Upper lobe of left lung (tissue), 6 donors: ENCODE measurements at places on chromosomes 16 and 17. TPM values are rescaled to one million over a fixed set of nuclear protein-coding genes. Genes with fewer than 3 reads are reported as not detected.
A peak's percentile ranks its signal among the peaks of the same experiment; 100 is the strongest.

- H3K27ac ChIP-seq, result peak overlapping the region; percentile 2
- no peaks in the 10 kb centered on the region for H3K36me3 ChIP-seq
- no peaks in the 10 kb centered on the region for H3K27me3 ChIP-seq
- H3K4me3 ChIP-seq, result peak overlapping the region; percentile 78
- H3K4me1 ChIP-seq, result peaks cover 18% of the 10 kb centered on the region
Observed at GRCh38 chr16:426115-426905, 861 bp downstream of the RAB11FIP3 start.

- DNase-seq, result no peak
- no peaks in the 10 kb centered on the region for H3K4me1 ChIP-seq
- no peaks in the 10 kb centered on the region for H3K27me3 ChIP-seq
- no peaks in the 10 kb centered on the region for H3K36me3 ChIP-seq
- no peak overlapping the region for H3K27ac ChIP-seq
Observed at GRCh38 chr17:15278380-15278779, 13.3 kb upstream of the PMP22 start.

DNA sequence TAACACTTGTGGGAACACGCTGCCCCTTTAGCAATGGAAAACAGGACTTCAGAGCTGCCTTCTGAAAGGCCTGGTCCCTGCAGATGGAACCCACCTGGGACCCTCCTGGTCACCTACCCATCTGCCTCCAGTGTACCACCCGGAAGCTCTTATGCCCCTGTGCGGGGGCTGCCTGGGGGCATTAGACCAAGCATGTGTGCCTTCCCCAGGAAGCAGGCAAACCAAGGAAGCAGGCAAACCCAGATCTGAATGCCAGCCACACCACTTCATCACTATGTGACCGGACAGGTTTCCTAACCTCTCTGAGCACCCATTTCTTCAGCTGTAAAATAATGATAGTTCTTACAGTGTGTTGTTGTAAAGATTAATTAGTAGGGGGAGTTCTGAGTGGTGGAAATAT, 20.8 kb upstream of the LRRC37A3 start:
- no peak overlapping the region for H3K4me3 ChIP-seq
- no peak overlapping the region for H3K27ac ChIP-seq
- peaks cover 8% of the 10 kb centered on the region for H3K4me1 ChIP-seq
- no peak for DNase-seq

The PSMC5 gene
- total RNA-seq, result 55.2 TPM

The CCL4 gene
- 16.3 TPM for total RNA-seq

DNA sequence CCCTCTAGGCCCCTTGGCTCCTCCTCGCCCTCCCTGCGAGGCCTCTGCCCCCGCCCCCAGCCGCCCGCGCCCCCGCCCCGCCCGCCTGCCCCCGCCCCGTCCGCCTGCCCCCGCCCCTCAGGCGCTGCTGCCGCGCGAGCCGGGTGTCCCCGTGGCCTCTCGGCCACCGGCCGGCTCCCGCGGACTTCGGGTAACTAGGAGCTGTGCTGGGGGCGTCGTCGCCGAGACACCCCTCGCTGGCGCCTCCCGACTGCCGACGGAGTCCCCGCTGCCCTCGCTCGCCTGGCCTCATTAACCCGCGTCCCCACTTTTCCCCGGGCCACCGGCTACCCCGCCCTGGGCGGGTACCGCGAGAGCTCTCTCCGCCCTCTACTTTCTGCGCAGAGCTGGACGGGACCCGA, at the start of gene TLCD1:
TSS of gene TLCD1 (minus strand) at position 8 of the 401 bp plus-strand sequence. CDS start 136 bp downstream, outside the sequence.
- DNase-seq, result peak; percentile 94
- H3K4me1 ChIP-seq, result peaks cover 43% of the 10 kb centered on the region
- no peaks in the 10 kb centered on the region for H3K27me3 ChIP-seq
- peak within 1 kb of the TSS; percentile 95 for H3K27ac ChIP-seq
- H3K36me3 ChIP-seq, result peaks cover 35% of the 10 kb centered on the region
- peak within 1 kb of the TSS; percentile 75 for H3K4me3 ChIP-seq

The C16orf82 gene
- total RNA-seq, result not detected

The CORO7 gene
- total RNA-seq, result 125 TPM

GRCh38 chr16:85611444-85612190, 1.5 kb upstream of the GSE1 start:
- H3K27ac ChIP-seq, result peak overlapping the region; percentile 89
- no peaks in the 10 kb centered on the region for H3K36me3 ChIP-seq
- DNase-seq, result peak; percentile 96
- no peaks in the 10 kb centered on the region for H3K27me3 ChIP-seq

The KRT12 gene
- not detected for total RNA-seq

- H3K27ac ChIP-seq, result no peak overlapping the region
- no peak overlapping the region for H3K4me3 ChIP-seq
- H3K36me3 ChIP-seq, result no peaks in the 10 kb centered on the region
- H3K4me1 ChIP-seq, result no peaks in the 10 kb centered on the region
Observed at GRCh38 chr17:12659500-12659899, 6.2 kb upstream of the MYOCD start.

DNA sequence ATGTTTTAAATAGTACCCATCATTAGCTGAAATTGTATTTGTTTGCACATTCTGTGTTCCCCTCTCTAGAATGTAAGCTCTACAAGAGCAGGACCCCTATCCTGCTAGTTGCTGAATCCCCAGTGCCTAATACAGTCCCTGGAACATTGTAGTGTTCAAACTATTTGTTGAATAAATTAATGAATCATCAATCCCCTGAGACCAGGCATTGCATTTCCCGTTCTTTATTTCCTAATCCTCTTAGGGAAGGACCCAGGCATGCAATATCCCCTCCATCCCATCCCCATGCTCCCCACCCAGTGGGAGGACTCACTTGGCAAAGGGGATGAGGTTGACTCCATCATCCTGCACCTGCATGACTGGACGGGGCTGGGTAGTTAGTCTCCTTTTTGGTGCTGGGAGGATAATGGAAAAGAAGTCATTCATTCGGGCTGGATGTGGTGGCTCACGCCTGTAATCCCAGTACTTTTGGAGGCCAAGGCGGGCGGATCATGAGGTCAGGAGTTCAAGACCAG, 3.2 kb downstream of the INCA1 start:
- no peak overlapping the region for H3K4me3 ChIP-seq
- no peaks in the 10 kb centered on the region for H3K27me3 ChIP-seq
- H3K27ac ChIP-seq, result no peak overlapping the region
- H3K4me1 ChIP-seq, result peaks cover 14% of the 10 kb centered on the region
- H3K36me3 ChIP-seq, result no peaks in the 10 kb centered on the region

GRCh38 chr17:12646761-12647422, 18.8 kb upstream of the MYOCD start:
- H3K4me3 ChIP-seq, result no peak overlapping the region
- no peaks in the 10 kb centered on the region for H3K4me1 ChIP-seq
- H3K27me3 ChIP-seq, result no peaks in the 10 kb centered on the region
- no peaks in the 10 kb centered on the region for H3K36me3 ChIP-seq
- no peak for DNase-seq
- H3K27ac ChIP-seq, result no peak overlapping the region

DNA sequence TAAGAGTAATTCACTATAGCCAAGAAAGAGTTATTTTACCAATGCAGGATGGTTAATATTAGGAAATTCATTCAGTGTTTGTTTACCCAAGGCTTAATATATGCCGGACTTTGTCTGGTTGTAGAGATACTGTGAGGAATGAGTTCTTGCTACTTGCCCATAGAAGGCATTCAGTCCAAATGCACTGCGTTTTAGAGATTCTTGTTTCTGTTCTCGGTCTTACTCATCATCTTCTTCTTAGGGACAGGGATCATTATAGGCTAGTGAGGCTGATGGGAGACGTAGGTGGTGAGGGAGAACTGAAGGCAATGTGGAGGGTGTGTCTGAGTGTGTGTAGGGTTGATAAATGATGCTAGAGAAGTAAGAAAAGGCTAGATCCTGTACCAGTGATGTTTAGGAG, 90.7 kb downstream of the OR1D5 start:
- H3K27ac ChIP-seq, result no peak overlapping the region
- H3K4me3 ChIP-seq, result no peak overlapping the region
- H3K4me1 ChIP-seq, result no peaks in the 10 kb centered on the region
- no peak for DNase-seq

GRCh38 chr17:45372325-45372869, 55.6 kb upstream of the MAP3K14 start:
- no peaks in the 10 kb centered on the region for H3K27me3 ChIP-seq
- no peaks in the 10 kb centered on the region for H3K36me3 ChIP-seq
- H3K27ac ChIP-seq, result peak overlapping the region; percentile 82
- no peak for DNase-seq
- no peak overlapping the region for H3K4me3 ChIP-seq
- peaks cover 33% of the 10 kb centered on the region for H3K4me1 ChIP-seq

GRCh38 chr16:2596747-2597559, 59.1 kb downstream of the PDPK1 start:
- no peak overlapping the region for H3K27ac ChIP-seq
- no peak for DNase-seq
- H3K27me3 ChIP-seq, result no peaks in the 10 kb centered on the region
- H3K4me3 ChIP-seq, result no peak overlapping the region

GRCh38 chr16:88906535-88907105, 40.2 kb upstream of the PABPN1L start:
- H3K27me3 ChIP-seq, result no peaks in the 10 kb centered on the region
- peaks cover 5% of the 10 kb centered on the region for H3K4me1 ChIP-seq
- no peak for DNase-seq
- H3K36me3 ChIP-seq, result no peaks in the 10 kb centered on the region

DNA sequence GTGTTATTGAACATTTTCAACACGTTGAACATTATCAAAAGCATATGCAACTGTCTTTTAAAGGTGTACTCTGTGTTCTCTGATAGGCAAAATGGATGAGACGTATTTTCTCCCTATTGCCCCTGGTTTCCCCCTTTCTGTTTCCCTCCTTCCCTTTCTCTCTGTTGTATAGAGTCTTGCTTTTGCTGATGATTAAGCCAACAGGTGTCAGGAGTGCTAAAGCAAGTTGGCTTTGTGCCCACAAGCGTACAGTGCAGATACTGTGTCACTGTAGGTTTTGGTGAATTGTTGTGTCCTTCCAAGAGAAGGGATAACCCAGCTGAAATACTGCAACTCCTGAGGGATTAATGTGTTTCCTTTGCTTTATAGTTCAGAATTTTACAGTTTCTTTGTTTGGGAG, 74.4 kb downstream of the COX10 start:
- H3K4me1 ChIP-seq, result no peaks in the 10 kb centered on the region
- no peak overlapping the region for H3K27ac ChIP-seq
- no peaks in the 10 kb centered on the region for H3K27me3 ChIP-seq
- DNase-seq, result no peak
- H3K4me3 ChIP-seq, result no peak overlapping the region

GRCh38 chr16:81588326-81589081, 143.9 kb downstream of the CMIP start:
- no peak for DNase-seq
- H3K27ac ChIP-seq, result no peak overlapping the region
- no peaks in the 10 kb centered on the region for H3K36me3 ChIP-seq
- no peaks in the 10 kb centered on the region for H3K27me3 ChIP-seq

DNA sequence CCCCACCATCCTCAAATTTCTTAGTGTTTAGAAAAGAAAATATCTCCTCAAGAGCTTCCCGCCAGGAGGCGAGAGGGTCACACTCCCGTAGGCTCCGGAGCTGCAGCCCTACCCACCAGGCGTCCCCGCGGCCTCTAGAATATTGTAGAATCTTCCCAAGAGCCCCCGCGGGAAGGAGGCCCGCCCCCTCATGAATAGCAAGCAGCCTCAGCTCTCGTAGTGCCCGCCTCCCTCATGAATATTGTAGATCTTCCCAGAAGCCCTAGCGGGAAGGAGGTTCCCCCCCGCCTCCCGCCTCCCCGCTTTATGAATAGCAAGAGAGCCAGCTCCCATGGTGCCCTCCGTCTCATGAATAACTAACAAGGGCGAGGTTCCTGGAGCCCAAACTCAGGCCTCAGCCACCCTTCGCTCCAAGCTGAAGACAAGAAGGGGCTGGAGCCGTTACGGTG, at the start of gene FBXO47:
TSS of gene FBXO47 (minus strand) at position 114 of the 449 bp plus-strand sequence. CDS start 4,378 bp downstream, outside the sequence.
- peak within 1 kb of the TSS; percentile 82 for H3K27ac ChIP-seq
- H3K36me3 ChIP-seq, result no peaks in the 10 kb centered on the region
- H3K27me3 ChIP-seq, result no peaks in the 10 kb centered on the region
- peak within 1 kb of the TSS; percentile 41 for H3K4me3 ChIP-seq

The ENPP7 gene
- not detected for total RNA-seq

DNA sequence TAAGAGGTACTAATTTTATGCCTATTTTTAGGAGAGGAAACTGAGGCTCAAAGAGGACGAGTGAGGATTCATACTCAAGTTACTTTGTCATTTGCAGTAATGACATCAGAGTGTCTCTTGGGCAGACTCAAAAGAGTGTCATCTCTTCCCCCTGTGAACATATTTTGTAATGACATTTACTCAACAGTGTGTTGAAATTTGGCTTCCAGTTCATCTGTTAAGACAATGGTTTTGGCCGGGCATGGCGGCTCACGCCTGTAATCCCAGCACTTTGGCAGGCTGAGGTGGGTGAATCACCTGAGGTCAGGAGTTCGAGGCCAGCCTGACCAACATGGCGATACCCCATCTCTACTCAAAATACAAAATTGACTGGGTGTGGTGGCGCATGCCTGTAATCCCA, 28.9 kb downstream of the WFDC1 start:
- H3K36me3 ChIP-seq, result no peaks in the 10 kb centered on the region
- H3K4me3 ChIP-seq, result no peak overlapping the region
- H3K27me3 ChIP-seq, result no peaks in the 10 kb centered on the region
- DNase-seq, result no peak
- H3K4me1 ChIP-seq, result no peaks in the 10 kb centered on the region

The AHSP gene
- total RNA-seq, result not detected

- H3K4me1 ChIP-seq, result peaks cover 10% of the 10 kb centered on the region
- H3K27me3 ChIP-seq, result no peaks in the 10 kb centered on the region
- DNase-seq, result no peak
- H3K4me3 ChIP-seq, result no peak overlapping the region
- H3K27ac ChIP-seq, result no peak overlapping the region
Observed at GRCh38 chr17:17141860-17142552, 64.1 kb downstream of the PLD6 start.

The SMPD3 gene
- 8.1 TPM for total RNA-seq

DNA sequence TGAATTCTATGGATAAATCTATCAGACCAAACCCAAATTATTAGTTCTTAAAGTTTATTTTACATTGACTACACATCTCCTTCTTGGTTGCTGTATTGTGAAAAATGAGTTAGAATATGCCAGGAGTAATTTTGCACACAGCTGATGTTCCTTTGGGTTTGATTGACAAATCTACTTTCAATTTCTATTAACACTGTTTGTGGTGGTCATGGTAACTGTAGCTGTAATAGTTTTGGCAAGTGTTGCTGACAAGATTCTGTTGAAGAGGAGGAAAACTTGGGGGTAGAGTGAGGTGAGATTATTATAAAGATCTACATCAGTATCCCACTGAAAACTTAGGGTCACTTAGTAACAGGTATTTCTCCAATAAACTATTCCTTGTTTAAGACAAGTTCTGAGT, 30.3 kb downstream of the MRTFB start:
- DNase-seq, result no peak
- no peak overlapping the region for H3K27ac ChIP-seq
- H3K4me3 ChIP-seq, result no peak overlapping the region
- H3K36me3 ChIP-seq, result no peaks in the 10 kb centered on the region
